ENCODE measurements at places on chromosomes 2 and 18.

GRCh38 chr2:225429717-225430116 lies 30.2 kb downstream of the NYAP2 start:
- no peak for DNase-seq

DNA sequence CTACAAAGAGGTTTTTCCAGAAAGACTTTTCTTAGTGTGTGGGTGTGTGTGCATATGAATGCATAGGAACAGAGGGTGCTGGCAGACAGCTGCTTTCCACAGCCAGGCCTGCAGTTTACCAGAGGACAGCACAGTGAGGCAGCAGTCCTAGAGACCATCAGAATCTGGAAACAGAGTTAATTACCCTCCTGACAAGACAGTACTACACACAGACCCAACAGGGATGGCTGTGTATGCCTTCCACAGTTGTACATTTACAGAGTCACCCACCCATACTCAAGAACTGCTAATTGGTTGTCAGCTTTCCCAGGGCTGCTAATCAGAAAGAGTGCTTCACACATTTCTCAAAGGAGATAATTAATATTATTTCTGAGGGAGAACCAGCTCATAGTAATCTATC lies 104.7 kb downstream of the FEZ2 start:
- no peak for DNase-seq

- DNase-seq, result no peak
Observed at GRCh38 chr2:160418398-160418765, 75.2 kb downstream of the RBMS1 start.

- no peak for DNase-seq
Observed at GRCh38 chr2:216071111-216071851, 10.3 kb downstream of the PECR start.

- no peak for DNase-seq
Observed at GRCh38 chr2:111698743-111699554, 185.0 kb downstream of the ANAPC1 start.

- no peak for DNase-seq
Observed at GRCh38 chr2:48691935-48692691, 63.4 kb downstream of the LHCGR start.

DNA sequence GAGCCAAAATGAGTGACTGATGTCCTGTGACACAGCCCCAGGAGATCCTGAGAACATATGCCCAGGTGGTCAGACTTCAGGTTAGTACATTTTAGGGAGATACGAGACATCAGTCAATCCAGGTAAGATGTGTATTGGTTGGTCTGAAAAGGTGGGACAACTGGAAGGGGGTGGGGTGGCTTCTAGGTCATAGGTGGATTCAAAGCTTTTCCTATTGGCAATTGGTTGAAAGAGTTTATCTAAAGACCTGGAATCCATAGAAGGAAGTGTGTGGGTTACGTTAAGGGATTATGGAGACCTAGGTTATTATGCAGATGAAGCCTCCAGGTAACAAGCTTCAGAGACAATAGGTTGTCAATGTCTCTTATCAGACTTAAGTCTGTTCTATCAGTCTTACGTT lies 136.5 kb downstream of the ZNF532 start:
- no peak for DNase-seq

GRCh38 chr2:190746971-190747761 lies 98.3 kb downstream of the NAB1 start:
- DNase-seq, result no peak

DNA sequence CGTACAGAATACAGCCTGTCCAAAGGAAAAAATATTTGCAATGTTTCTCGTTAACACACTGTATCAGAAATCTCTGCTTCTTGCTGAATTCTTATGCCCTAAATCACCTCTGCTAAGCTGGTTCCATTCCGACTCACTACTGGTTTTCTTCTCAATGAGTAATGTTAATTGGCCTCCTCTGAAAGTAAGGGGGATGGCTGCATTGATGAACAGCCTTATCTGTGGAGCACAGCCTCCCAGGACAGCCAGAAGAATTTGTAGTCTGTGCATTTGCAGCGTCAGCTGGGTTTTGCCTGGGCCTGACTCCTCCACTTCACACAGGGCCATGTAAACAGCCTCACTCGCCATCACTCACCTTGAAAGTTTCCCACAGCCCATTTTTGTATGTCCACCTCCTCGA lies 127.7 kb downstream of the RNF152 start:
- DNase-seq, result no peak

DNA sequence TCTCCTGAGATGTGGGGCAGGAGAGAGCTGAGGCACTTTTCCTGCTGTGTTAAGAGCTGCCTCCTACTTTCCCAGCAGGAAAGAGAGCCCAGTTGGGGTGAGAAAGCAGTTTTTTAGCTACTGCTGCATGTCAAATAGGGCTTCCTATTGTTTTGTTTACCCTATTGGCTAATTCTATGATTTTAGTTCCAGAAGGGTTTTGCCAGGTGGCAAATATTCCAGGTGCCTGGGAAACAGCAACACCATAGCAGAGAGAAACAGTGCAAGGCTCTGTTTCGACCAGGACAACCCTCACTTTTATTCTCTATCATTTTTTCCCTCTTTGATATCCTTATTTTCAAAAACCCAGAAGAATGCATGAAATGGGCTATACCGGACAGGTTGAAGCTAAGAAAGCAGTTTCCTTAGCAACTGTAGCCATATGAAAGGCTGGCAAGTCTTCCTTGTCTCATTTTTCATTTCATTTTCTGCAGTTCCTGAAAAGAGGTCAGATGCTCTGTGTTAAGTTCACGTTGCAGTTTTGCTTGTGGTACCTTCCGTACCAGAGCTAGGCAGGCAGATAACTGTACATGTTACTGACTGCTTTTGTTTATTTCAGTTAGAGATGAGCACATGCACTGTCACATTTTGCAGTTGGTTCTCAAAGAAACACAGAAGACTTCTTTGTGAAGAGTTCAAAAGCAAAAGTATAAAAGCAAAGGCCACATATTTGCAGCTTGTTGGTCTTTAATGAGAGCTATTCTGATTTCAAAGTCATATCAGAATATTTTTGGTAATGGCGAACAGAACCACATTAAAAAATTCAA lies 84.8 kb downstream of the AQP4 start:
- no peak for DNase-seq

DNA sequence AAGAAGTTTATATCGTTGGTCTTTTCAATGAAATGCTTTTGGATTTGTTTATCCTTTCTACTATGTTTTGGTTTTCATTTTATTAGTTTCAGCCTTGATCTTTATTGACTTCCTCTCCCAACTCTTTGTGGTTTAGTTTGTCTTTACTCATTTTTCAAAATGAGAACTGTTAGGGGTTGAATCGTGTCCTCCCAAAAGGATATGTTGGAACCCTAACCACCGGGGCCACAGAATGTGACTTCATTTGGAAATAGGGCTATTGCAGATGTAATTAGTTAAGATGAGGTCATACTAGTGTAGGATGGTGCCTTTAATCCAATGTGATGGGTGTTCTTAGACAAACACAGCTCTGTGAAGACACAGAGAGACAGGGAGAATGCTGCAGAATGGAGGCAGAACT lies 60.4 kb upstream of the IL1R2 start:
- DNase-seq, result no peak

DNA sequence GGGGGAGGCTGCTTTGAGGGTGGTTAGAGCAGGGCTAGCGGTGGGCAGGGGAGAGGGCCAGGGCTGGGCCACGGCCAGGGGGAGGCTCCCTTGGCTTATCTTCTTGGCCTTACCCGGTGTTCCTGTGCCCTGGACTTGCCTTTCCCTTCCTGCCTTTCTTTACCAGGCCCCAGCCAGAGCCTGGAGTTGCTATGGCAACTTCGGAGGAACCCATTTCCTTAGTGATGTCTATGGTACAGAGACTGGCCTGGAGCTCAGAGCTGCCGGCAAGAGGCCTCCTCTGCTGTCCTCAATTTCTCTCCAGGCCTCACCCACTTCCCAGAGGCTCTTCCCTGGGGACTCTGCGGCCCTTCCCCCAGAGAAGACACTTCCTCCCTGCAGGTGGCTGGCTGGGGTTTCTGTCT lies 11.5 kb downstream of the SPEG start:
- no peak for DNase-seq

DNA sequence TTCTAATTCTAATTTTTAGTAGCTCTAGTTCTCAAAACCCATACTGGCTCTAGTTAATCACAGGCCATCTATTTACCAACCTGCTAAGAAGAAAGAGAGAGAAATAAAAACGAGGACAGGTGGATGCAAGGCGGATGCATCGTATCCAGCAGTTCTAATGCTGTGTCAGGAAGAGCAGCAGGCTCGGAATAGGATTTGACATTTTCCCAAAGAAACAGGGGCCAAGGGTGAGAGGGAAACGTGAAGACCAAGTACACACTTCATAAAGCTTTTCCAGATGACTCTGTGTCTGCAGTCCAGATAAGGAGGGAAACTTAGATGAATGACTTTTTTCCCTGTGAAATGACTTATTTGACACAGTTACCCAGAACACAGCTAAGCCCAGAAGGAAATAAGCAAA lies 117.5 kb downstream of the ESCO1 start:
- DNase-seq, result no peak

DNA sequence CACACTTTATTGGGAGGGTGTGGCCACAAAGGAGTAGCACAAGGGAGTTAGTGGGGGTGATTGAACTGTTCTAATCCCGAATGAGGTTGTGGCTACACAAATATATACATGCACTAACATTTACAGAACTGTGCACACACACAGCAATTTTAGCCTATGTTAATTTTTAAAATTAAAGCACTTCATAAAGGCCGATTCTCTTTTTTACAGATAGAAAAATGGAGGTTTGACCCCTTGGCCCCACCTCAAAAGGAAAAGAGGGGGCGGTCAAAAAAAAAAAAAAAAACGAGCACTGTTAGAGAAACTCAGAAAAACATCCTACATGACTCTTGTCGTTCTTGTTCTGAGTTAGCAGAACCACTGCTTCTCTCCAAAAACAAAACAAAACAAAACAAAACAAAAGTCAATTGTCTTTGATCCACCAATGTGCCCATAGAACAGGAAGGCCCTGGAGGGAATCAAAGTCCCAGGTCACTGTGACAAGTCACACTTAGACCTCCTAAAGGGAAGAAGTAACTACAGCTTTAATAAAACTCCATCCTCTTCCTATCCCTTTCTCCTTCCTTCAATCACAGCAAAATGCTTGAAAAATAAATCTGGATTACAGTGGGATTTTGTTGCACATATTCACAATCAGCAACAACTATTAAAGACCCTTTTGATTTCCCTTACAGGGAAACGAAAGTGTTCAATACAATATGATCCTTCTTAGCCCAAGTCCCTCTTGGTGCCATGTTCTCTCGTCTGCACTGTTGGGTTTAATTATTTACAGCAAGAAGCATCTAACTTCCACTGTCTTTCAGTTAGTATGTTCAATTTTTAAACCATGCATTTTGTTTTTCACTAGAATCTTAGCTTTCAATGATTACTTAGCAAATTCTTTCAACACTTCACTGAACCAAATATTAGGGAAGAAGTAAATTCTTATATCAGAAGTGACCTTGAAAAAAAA lies 16.6 kb downstream of the LRP2 start:
- DNase-seq, result no peak

DNA sequence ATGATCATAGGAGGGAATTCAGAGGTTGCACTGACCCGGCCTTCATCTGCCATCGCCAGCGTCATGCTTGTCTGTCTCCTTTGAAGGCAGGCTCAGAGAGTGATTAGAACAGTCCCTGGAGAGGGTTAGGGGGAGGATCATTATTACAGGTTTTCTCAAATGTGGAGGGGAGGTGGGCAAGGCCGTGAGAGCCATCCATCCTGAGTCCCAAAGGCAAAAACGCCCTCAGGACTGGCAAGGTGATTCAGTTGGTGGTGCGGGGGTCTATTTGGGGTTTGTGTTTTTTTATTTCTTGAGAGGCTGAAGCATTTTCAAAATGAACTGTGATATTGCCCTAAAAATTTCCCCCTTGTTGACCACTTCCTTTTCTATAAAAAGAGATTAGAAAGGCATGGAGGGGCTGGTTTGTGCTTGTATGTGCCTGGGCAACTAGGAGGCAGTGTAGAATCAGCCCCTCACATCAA lies 39.3 kb upstream of the GYPC start:
- no peak for DNase-seq

DNA sequence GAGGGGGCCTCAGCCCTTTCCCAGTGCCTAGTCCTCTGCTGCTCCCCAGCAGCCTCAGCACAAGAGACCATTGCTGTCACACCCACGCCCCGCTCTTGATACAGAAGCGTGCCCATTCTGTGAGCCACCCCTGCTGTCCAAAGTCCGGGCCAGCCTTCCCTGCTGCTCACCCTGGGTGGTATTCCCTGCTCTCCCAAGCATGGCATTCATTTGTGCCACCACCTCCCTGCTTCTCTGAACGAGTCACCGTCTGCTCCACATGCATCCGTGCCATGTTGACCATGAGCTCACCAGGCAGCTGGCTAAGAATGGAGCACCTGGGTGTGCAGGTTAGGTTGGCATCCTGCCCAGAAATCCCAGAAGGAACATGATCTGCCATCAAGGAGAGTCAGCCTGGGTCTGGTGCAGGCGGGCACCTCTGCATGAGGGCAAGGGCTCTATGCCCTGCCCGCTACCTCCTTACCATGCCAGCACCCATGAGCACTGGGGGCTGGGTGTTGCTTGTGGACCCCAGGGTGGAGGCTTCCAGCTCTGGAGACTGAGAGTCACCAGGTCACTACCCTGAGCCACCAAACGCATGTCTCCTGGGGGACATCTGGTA lies 63.0 kb downstream of the TWIST2 start:
- no peak for DNase-seq

DNA sequence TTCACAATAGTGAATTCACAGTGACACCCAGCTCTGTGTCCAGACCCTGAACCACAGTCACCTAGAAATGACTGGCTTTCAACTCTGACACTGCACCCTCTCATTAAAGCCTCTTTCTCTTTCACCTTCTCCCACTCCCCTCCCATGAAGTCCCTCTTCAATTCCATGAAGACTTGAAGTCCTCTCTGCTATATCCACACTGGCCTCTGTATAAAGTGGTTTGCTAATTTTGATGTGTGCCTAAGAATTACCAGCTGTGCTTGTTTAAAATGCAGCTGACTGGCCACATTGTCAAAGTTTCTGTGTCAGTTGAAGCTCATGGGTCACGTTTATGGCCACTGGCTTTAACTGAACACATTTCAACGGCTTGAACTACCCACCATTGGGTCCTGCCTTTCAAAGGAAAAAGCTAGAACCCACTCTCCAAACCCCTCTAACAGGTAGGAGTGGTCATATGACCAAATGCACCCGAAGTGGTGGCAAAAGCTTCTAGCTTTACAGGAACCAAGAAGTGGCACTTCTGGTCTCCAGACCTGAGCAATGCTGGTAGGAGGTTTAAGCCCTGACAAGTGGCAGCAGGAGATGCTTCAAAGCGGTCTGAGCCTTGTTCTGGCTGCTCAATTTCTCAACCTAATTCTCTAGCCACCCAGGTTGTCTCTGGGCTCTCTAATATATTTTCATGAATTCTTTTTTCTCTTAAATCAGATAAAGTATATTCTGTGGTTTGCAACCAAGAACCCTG lies 34.2 kb downstream of the B4GALT6 start:
- DNase-seq, result no peak

- peak; percentile 77 for DNase-seq
Observed at GRCh38 chr2:218896501-218897393, 16.1 kb downstream of the WNT10A start.

Measured in stimulated activated CD4-positive, alpha-beta T cell treated with anti-CD3 and anti-CD28 coated beads, Interleukin-1b, Interleukin-23, amount 100 ng/mL, for 4 hours (primary cell).